ENCODE measurements at places on chromosomes 1 and 21.

DNA sequence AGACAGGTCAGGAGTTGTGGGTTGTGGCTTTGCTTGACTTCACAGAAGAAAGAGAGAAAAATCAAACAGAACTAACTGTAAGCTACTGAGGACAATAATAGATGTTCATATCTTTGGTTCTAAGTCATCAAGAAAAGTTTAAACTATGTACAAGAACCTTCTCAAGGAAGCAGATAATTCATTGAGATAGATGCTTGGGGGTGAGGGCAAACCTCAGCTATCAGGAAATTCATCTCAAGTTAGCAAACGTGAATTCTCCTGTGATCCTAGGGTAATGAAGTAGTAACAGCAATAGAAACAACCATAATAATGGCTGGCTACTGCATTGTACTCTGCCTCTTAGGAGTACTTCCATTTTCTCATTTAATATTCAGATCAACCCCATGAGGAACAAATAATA, 506.2 kb downstream of the PLPP3 start:
- no peak for DNase-seq

GRCh38 chr1:180781718-180782117, 131.0 kb upstream of the KIAA1614 start:
- no peak for DNase-seq

- no peak for DNase-seq
These were observed 33.3 kb downstream of the SLC66A1 start for GRCh38 chr1:19345391-19345790.

- DNase-seq = peak; percentile 76
These were observed 169.1 kb upstream of the SYT6 start for GRCh38 chr1:114322734-114323133.
